Amygdala (tissue), 56 donors: ENCODE measurements at places on chromosomes 2 and 18.

DNA sequence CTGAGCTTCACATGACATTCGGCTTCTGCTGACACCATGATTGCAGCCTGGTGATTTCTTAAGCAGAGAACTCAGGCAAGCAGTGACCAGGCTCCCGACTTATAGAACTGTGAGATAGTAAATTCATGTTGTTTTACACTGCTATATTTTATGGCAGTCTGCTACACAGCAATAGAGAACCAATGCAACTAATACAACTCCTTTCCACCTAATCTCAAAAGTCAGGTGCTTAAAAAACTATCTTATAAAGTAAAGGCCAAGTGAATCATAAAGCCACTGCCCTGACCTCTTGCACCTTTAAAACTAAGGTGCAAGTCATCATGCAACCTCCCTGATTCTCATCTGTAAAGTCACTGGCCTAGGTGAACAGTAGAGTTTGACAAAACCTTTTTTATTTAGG lies 95.3 kb upstream of the GLS start:
- DNase-seq = no peak

DNA sequence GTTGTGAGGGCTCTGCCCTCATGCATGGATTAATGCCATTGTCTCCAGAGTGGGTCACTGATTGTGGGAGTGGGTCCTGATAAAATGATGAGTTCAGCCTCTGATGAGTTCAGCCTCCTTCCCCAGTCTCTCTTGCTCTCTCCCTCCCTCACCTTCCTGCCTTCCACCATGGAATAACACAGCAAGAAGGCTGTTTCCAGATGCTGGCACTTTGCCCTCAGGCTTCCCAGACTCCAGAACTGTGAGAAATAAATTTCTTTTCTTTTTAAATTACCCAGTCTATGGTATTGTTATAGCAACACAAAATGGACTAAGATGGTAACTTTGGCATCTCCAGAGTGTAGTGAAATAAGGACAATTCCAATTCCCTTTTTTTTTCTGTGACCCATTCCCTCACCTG lies 47.1 kb upstream of the MAP4K3 start:
- DNase-seq = no peak

DNA sequence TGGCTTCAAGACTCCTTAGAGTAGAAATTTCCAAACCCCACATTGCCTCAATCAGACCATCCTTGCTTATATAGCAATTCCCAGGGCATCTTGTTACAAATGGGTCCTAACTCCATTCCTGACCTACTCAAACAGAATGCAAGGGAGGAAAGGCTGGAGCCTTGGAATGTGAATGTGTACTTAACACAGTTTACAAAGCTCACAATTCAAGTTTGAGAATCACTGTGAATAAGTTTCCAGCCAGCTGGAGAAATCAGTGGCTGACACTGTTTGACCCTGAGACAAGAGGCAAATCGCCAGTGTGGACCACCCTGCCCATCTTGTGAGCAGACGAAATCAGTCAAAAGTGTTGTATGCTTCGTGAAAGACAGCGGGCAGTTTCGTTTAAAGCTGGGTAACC lies 65.5 kb downstream of the SOWAHC start:
- no peak for DNase-seq

- DNase-seq = peak; percentile 25
Measured at GRCh38 chr18:45384137-45384961, 230.9 kb upstream of the SLC14A2 start.

GRCh38 chr2:51263951-51264350 lies 232.0 kb upstream of the NRXN1 start:
- no peak for DNase-seq

GRCh38 chr2:170425281-170425751 lies 247.4 kb downstream of the MYO3B start:
- no peak for DNase-seq

DNA sequence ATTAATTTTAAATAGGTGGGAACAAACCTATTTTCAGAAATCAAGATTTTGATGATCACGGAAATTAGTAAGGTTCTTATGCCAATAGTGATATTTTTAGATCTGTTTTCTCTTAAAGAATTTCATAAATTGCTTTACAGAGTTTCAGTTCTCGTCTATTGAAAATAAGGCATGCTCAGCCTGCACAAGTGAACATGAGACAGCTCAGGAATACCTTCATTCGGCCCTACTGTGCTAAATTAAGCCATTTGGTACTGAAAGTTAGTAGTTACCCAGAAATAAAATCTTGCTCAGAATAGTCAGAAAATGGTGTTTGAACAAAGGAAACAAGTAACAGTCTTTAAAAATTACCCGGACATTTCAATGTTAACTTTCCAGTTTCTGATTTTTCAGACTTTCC lies 60.4 kb downstream of the DLGAP1 start:
- no peak for DNase-seq

- DNase-seq = peak; percentile 27
Measured at GRCh38 chr2:240387669-240388358, 47.6 kb upstream of the GPC1 start.

DNA sequence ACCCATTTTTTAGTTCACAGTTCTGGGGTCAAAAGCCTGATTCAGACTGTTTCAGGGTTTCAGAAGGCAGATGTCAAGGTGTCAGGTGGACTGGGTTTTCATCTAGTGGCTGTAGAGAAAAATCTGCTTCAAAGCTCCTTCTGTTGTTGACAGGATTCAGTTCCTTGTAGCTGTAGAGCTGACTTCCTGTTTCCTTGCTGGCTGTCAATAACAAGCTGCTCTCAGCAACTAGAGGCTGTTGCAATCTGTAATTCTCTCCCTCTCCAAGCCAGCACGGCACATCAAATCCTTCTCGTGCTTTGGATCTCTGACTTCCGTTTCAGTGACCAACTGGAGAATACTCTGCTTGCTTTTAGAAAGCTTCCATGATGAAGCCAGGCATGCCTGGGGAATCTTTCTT lies 179.4 kb downstream of the DOK6 start:
- no peak for DNase-seq

DNA sequence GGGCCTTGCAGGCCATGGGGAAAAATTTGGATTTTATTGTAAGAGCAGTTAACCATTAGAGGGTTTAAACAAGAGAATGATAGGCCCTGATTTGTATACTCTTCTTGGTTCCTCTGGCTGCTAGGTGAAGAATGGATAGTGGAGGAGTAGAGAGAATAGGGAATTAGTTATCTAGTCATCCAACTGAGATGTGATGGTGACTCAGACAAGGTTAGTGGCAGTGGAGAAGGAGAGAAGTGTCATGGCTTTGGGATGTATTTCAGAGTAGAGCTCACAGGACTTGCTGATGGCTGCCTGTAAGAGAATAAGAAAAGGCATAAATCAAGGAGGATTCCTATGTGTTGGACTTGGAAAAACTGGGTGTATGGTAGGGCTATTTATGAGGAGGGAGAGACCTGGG lies 169.4 kb downstream of the PLCL1 start:
- DNase-seq = no peak

DNA sequence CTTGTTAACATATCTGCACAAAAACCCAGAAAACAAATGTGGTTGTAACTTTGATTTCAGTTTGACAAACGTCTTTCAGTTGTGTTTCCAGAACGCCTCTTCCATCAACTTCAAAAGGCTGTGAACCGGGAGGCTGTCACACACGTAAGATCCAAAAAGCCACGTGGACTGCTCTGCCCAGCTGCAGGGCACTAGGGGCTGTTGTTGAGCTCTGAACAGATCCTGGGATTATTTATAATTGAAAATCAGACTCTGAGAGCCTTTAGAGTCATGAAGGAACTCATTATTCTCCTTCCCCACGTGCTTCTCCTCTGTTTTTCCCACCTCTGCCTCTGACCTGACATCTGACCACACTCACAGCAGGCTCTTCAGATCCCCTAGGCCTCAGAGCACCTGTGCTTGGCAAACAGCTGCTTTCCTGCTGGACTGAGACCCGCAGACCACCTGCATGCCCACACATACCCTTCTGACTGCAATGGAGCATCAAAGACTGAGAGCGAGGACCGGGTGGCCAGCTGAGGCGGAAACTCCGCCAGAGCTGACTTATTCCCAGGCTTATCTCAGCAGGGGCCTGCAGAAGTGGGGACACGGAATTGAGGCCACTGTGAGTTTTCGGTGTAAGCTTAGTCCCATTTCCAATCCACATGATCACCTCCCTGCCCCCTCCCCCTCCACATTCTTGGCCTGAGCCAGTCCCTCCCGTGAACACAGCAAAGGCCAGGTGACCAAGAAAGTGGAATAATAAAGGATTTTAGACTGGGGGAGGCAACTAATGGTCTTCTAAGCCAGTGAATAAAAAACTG lies 114.8 kb downstream of the ATL2 start:
- no peak for DNase-seq

DNA sequence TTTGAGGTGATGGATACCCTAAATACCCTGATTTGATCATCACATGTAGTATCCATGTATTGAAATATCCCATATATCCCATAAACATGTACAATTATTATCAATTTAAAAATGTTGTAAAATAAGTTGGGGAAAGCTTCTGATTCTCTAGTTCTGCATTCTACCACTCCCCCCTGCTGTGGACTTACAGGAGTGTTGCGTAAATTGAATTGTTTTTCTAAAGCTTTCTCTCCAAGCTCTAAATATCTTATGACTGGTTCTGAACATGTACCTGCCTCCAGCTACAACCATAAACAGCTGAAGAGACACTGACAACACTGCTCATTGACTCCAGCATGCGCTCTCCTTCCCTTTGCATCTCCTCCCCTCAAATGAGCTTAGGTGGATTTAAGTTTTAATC lies 145.2 kb downstream of the MGAT5 start:
- no peak for DNase-seq

GRCh38 chr2:218344090-218344754 lies 12.4 kb upstream of the CATIP start:
- no peak for DNase-seq

DNA sequence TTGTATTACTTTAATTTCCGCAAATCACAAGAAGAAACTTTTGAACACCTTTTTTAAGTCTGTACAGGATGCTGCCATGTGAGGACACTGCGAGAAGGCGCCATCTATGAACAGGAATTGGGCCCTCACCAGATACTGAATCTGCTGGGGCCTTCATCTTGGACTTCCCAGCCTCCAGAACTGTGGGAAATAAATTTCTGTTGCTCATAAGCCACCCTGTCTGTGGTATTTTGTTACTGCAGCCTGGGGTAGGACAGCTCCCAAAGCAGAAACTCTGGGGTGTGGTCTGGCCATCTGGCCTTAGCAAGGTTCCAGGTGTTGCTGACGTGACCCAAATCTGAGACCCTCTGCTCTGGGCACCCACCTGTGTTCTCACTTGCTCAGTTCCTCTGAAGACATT lies 16.5 kb downstream of the UXS1 start:
- no peak for DNase-seq

DNA sequence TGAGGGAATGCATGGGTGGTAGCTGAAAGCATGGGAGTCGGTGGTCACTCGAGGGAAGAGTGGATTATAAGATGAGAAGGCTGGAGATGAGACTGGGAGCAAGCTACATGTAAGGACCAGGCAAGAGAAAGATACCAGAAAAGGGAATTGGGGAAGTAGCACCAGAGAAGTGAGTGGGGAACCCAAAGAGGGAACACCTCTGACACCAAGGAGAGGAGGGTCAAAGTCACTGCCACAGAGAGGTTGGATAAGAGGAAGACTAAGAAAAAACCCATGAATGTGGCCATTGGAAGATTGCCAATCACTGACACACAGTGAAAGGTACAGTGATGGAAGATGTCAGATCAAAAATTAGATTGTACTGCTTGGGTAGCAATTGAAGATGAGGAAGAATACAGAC lies 473.9 kb downstream of the BCL11A start:
- DNase-seq = no peak

- DNase-seq = no peak
Measured at GRCh38 chr18:78602430-78602829, 377.2 kb upstream of the SALL3 start.

- no peak for DNase-seq
Measured at GRCh38 chr2:161992531-161992930, 81.5 kb downstream of the DPP4 start.

DNA sequence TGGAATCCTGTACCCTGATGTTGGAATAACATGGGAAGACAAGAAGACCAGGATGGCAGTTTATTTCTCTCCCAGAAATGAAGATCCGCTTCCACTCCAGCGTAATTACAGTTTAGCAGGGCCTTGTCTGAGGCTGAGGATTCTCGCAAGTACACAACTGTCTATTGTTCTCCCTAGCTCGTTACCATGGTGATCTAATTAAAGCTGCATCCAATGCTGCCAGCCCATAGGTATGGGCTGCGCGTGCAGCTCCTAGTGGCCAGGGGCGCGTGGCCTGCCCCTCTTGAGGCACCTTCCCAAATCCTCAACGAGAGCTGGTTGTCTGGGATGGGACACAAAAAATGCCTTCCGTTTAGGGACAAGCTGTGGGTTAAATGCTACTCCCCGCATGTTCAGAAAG lies 344.9 kb downstream of the CYRIA start:
- peak; percentile 35 for DNase-seq

DNA sequence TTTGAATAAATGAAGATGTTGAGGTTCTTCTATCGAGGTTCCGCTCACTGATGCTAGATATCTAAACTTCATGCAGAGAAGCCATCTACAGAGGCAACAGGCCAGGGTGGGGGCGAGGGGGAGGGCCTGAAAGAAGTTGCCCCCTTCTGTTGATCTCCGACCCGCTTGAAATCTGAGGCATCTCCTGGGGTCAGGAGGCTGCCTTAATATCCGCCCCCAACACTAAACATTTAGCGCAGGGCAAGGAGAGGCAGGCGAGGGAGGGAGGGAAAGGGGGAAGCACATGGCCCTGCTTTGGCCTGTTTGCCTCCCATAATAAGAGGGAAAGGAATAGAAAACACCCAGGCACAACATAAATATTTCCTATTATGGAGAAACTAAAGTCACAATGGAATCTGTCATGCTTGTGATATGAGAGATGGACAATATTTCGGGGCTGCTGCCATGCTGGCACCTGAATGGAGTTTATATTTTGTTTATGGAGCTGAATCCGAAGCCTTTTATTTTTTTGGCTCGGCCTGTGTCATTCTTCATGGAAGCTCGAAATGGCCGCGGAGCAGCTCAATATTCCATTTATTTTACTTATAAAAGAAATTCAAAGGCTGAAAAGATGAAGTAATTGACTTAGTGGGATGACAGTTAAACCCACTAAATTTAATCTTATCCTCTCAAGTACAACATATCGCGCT lies 221.1 kb downstream of the INSIG2 start:
- no peak for DNase-seq

DNA sequence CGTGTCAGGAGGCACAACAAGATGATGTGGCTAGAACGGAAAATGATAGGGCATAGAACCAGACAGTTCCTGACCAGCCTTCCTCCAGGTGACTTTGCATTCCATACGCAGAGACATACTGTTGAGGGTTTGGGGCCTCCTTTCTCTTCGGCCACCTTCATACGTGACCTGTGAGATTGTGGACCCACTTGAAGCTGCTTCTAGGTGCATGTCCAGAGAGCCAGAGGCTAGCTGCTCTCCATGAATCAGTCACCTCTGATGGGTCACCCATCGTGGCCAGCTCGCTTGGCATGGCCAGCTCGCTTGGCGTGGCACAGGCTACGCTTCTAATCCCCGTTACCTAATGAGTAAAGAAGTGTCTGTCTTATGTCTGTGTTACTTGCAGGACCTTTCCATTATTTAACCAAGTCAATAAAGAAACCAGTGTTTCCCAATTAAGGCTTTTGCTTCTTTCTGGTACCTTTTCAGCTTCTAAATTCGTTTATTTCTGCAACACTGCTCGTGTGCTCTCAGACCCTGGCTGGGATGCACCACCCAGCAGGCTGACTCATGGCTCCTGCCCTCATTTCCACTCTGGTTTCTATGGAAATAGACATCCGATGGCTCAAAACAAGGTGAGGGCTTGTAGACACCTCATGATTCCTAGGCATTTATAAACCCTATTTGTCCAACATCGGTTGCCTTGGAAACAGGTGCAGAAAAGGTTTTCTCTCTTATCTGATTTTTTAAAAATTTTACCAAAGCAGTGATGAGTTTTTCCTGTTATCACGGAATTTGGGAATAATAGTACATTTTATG lies 86.7 kb upstream of the B3GNT7 start:
- no peak for DNase-seq

- DNase-seq = no peak
Measured at GRCh38 chr2:121287956-121288355, 3.0 kb upstream of the TFCP2L1 start.
